ENCODE measurements at places on chromosomes 1 and 21.
A peak's percentile ranks its signal among the peaks of the same experiment; 100 is the strongest.

DNA sequence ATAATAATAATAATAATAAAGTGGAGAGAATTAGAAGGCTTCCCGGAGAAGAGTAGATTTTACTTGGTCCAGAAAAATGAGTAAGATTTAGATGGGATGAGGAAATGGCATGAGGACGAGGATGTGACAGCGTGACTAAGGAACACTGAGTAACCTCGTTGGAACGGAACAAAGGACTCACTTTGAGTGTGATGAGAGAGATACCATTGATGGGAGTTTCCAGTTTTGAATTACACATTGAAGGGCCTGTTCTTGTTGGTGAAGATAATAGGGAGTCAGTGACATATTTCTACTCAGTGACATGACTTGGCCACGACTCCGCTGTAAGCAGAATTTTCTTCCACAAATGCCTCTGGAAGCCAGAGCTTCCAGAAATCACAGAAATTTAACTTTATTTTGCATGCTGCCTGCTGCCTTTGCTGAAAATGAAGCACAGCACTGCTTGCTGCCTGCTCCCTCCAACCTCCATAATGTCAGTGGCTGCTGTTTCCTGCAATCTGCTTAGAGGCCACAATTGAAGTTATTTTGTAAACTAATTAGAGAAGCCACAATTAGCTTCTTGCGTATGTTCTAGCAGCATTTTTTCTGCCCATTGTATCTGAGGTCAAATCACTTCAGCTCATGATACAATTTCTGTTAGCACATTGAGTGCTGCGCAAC, 33.7 kb upstream of the FBXO28 start:
- no peak for DNase-seq

GRCh38 chr21:41769521-41769920, 2.7 kb upstream of the RIPK4 start:
- DNase-seq: no peak

GRCh38 chr1:156492013-156492590, 8.5 kb downstream of the MEF2D start:
- no peak for DNase-seq

- peak; percentile 22 for DNase-seq
Observed at GRCh38 chr1:200483491-200484143, 73.8 kb upstream of the ZNF281 start.

GRCh38 chr1:207389728-207390464, 64.2 kb upstream of the CR2 start:
- DNase-seq: no peak

- DNase-seq: no peak
Observed at GRCh38 chr1:204336421-204337035, 23.2 kb downstream of the PLEKHA6 start.

- no peak for DNase-seq
Observed at GRCh38 chr1:157829711-157830110, 9.8 kb upstream of the FCRL1 start.

DNA sequence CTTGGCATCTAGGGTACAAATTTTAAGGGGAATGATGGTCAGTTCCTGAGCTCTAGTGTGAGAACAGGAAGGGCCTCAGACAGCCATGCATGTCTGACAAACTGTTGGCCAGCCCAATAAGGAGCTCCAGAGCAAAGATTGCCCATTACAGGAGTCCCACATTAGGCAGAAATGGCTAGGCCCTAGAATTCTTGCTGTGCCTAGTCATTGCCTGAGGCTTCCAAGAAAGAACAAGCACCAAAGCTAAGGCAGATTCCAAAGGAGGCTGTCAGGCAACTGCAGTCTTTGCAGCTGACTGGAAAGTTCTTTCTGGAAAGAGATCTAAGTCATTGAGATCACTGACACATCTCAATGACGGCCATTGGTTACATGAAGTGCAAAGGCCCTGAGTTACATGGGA, 3.9 kb upstream of the STIL start:
- no peak for DNase-seq

DNA sequence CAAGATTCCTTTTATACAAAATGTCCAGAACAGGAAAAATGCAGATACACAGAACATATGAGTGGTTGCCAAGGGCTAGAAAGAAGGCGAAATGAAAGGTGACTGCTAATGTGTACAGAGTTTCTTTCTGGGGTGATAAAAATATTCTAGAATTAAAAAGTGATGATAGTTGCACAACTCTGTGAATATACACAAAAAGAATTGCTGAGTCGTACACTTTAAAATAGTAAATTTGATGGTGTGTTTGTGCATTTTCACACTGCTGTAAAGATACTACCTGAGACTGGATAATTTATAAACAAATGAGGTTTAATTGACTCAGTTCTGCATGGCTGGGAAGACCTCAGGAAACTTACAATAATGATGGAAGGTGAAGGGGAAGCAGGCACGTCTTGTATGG, 23.9 kb downstream of the KLHDC7A start:
- no peak for DNase-seq

- DNase-seq: no peak
Observed at GRCh38 chr1:14260480-14260879, 338.0 kb upstream of the KAZN start.

DNA sequence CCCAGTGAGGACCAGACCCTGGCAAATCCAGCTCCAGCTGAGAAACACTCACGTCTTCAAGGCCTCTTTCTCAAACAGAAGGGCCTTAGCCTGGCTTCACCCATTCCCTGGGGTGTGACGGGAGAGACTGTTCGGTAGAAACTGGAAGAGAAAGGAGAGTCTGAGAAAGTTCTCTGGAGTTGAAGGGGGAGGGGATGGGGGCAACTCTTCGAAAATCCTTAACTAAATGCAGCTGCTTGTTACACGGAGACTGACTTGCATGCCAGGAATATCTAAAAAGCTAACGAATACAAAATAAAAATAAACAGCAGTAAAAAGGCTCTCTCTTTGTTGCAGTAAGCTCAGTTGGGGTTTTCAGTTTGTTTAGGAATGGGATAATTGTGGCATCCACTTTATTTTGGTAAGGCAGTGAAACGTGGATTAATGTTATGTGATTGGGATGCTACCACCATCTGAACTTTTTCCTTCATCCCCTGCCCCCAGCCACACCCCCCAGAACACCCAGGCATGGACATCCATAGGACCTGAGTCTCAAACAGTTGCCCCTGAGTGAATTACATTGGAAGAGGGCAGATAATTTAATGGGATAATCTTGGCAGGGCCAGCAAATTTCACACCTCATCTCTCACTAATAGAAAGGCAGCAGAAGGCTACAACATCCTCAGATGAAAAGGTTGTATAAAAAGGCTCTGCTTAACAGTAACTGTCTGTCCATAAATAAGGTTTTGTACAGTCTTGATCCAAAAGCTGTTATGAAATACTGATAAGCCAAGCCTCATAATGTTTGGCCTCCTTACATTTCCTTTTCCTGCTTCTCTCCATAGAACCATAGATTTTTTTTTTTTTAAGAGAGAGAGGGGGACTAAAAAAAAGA, 5.8 kb downstream of the ROR1 start:
- DNase-seq: no peak

- no peak for DNase-seq
Observed at GRCh38 chr21:41847066-41847804, 31.9 kb downstream of the PRDM15 start.

DNA sequence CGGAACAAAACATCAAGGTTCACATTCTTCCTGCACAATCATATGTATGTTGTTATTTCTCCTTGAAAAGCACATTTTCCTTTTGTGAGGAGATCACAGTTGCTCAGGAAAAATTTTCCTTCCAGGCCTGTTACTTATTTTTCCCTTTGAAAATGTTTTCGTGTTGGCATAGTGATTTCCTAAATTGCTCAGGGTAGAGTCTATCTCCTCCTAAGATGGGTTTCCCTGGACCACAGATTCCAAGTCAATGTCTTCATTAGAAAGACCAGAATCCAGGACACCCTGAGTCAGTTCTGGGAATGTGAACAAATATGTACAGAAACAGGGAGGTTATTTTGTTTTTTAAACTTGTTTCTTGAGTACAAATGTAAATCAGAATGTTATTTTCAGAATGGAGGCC, 94.3 kb upstream of the C1orf105 start:
- no peak for DNase-seq

GRCh38 chr1:59004755-59005154, 220.9 kb upstream of the JUN start:
- DNase-seq: no peak

- no peak for DNase-seq
Observed at GRCh38 chr1:209353053-209353452, 230.5 kb upstream of the CAMK1G start.

DNA sequence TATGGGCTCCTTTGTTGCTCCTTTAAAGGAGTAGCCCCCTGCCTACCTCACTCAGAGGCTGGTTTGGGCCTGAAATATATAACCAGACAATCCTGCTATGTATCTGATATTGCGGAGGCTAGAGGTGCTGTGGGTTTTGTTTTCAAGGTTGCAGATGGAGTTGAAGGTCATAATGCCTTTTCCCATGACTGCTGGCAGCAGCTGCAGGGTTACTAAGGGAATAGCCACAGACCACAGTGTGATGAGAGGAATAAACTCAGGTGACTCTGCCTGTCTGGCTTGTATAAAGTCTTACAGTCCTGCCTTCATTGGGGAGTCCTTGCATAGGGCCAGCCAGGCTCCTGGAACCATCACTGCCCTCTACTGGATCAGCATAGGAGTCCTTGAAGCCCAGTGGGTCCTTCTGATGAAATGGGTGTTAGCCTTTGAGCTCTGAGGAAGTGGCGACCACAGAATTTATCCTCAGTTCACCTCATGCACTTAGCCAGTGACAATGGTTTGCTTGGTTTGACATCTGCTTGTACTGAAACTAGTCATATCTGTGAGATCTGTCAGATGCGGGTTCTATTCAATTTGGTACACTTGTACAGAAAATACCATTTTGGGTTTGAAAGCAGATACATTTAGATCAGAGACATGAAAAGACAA, 174.4 kb upstream of the HMCN1 start:
- DNase-seq: peak; percentile 15

DNA sequence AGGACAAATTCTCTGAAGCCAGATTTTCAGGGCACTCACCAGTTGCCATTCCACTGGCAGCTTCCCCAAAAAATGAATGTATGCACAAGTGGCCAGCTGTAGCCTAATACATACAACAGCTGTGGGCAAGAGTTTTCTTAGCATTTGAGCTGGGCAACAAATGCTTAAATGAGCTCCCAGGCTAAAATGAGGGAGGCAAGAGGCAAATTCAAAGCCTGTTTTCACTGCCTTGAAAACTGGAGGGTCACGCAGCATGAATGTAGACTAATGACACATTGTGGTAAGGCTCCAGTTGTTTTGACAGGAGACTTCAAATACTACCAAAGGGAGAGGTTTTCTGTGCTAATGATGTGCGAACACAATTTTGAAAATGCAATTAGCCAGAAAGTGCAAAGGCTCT, 88.2 kb downstream of the TIAM1 start:
- no peak for DNase-seq

All from T-helper 22 cell (primary cell).